Stimulated activated CD8-positive, alpha-beta memory T cell treated with anti-CD3 and anti-CD28 coated beads, Interleukin-4, amount 100 ng/mL, for 4 hours (primary cell): ENCODE measurements at places on chromosomes 4 and X.

- no peak for DNase-seq
Measured at GRCh38 chrX:24285082-24285481, 28.8 kb downstream of the SUPT20HL2 start.

DNA sequence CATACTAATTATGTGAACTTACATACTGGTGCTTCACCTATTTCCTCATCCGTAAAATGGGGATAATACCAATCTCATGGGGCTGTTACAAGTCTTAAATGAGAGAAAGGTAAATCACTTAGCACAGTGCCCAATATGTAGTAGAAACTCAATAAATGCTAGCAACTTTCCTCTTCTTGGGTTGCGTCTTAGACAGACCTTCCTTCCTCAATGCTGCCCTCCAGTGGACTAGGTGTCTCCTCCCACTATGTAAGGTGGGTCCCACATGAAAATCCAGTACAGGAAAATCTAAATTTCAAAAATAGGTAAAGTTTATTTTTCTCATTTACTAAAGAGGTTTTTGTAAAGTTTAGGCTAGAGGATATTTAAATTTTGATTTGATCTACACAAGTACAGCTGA, 20.6 kb downstream of the ZDHHC9 start:
- no peak for DNase-seq

DNA sequence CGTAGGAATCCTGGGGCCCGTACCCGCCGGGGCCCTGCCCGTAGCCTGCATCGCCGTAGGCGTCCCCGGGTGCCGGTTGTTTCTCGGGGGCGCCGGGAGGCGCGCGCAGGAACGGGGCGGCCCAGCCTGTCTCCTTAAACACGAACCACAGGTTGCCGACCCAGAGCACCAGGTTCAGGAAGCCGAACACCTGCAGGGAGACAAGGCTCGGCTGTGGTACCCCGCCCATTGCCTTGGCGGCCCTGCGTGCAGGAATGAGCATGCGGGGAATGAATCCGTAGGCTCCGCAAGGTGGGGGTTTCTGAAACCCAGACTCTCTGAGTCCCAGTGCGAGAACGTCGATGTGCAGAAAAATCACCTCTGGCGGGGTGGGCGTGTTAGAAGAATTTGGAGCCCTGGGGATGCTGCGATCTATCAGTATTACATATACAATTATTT, 5.4 kb upstream of the PRICKLE3 start:
- no peak for DNase-seq

DNA sequence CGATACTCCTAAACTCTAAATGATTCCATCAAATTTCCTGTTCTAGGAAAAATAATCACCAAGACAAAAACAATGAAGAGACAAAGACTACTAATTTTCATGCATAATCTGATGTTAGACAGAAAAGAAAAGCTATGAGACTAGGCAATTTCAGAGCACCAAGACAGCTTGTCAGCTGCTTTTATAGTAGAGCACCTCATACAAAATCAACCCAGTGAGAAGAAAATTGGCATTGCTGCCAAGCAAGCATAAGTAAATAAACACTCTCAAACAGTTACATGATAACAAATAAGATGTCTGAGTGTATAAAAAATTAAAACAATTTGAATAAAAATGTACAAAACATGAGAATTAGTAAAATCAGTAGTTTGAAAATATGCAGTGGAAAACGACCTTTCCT, 1544.6 kb downstream of the C4orf33 start:
- DNase-seq: no peak

- no peak for DNase-seq
Measured at GRCh38 chr4:139789096-139789654, 123.6 kb downstream of the MGST2 start.

- no peak for DNase-seq
Measured at GRCh38 chr4:2350982-2351381, 67.5 kb downstream of the ZFYVE28 start.

DNA sequence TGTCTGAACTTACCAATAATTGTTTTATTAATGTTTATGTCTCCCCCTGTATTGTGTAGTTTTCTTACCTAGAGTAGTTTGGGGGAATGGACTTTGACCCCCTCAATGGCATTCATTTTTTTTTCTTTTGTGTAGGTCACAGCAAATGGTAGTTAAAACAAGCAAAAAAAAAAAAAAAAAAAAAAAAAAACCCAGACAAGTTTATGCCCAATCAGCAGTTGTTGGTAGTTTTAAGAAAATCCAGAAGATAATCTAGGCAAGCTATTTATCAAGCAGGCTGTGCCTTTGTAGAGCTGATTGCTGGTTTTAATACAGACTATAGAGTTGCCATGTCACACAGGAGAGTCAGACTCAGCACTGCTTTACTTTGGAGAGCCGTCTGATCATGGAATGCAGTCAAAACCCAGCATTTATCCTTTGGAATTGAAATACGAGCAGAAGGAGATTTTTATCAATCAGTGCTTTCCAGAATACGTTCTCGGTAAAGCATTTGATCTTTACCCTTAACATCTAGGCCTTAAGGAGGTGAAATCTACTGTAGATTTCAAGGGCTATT, 16.6 kb downstream of the DCUN1D4 start:
- DNase-seq: no peak

GRCh38 chrX:10414862-10415261, 205.5 kb downstream of the MID1 start:
- no peak for DNase-seq

DNA sequence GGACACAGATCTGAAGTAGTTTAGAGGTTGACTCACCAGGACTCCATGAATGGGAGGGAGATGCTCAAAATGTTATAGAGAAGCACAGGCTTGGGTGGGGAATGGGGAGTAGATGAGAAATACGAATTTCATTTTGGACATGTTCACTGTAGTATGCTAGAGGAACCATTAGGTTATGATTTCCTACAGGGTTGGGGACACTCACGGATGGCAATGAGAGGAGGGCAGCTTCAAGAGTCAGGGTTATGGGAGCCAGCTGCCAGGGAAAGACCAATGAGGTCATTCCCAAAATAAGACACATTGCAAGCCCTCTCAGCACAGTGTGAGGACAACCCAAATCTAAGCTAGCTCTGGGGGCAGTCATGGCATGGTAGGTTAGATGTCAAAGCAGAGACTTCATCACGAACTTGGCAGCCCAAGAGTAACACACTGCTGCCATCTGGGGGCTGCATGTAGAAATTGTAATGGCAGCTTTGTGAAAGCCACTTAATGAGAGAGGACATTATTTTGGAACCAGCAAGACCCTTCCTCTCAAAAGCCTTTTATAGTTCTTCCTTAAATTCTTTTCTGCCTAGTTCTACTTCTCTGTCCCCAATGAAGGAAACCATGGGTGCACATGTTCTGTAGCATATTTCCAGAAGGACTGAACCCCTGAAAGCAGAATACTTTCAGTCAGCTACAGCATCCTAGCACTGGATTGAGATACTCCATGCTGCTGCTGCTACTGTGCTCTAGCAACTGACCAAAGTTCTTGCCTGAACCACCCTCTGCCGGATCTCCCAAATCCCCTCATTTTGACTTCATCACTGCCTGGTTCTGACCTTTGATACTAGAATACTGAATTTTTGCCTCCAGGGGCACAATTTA, 16.2 kb upstream of the ZCCHC12 start:
- DNase-seq: no peak

GRCh38 chrX:82658492-82658891, 849.6 kb upstream of the POU3F4 start:
- no peak for DNase-seq

GRCh38 chrX:13570261-13570605, 832 bp downstream of the EGFL6 start:
- no peak for DNase-seq

DNA sequence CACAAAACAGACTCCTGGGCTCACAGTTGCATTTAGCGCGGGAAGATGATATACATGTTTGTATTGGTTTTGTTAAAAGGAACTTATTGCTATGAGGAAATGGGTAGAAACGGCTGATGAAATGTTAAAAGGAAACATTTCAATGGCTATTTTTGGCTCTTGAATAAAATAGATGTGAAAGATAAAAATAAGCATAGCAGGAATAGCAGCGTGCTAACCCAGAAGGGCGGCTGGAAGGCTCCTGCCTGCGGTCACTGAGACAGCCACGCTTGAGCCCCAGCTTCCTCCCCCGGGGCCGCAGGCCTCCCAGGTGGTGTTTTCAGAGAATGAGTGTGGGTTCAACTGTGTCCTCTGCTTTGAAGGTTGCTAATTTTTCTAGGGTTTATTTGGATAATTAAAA, 35.0 kb upstream of the CLCN4 start:
- no peak for DNase-seq

GRCh38 chrX:16076834-16077233, 46.5 kb upstream of the GRPR start:
- DNase-seq: no peak
